Stimulated activated CD4-positive, alpha-beta T cell treated with anti-CD3 and anti-CD28 coated beads, Interleukin-15, amount 100 ng/mL, for 24 hours (primary cell): ENCODE measurements at places on chromosomes 6 and 20.

- no peak for DNase-seq
These were observed 196.1 kb downstream of the LY86 start for GRCh38 chr6:6784514-6785162.

DNA sequence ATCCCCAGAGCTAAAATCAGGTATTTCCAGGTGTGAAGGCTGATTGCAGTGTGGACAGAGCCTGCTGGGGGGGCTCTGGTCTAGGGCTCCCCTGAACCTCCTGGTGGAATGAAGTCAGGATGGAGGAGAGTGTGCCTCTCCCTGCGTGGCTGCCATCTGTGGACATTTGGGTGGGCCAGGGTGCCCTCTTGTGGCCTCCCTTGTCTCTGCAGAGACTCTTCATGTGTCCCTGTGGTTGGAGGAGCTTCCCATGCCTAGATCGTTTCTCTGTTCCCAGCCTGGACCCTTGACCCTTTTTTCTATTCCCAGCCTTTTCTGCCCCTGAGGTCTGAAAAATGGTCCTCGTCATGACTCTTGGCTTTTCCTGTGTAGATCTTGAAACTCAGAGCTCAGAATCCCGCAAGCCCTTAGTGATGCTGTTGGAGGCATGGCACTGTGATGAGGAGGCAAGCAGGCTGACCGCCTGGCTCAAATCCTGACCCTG is 9.9 kb upstream of the PSMF1 start:
- peak; percentile 68 for DNase-seq

- peak; percentile 75 for DNase-seq
These were observed 34.2 kb downstream of the DTNBP1 start for GRCh38 chr6:15628499-15629131.

DNA sequence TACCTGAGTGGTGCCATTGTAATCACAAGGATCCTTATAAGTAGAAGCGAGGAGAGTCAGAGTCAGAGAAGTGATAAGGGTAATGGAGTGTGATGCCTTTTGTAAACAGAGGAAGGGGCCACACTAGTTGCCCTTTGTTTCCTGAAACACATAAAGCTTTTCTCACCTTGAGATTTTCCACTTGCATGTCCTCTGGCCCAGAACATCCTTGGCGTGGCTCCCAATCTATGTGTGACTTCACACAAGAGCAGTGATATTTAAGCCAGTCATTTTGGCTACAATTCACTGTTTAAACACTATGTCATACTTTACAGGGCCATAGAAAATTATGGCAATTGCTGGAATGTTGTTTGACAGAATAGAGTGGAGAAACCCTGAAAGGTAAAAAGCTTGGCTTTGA is 121.2 kb upstream of the BTN3A2 start:
- DNase-seq, result no peak

GRCh38 chr20:33791959-33792597 is 19.1 kb upstream of the CHMP4B start:
- peak; percentile 59 for DNase-seq

DNA sequence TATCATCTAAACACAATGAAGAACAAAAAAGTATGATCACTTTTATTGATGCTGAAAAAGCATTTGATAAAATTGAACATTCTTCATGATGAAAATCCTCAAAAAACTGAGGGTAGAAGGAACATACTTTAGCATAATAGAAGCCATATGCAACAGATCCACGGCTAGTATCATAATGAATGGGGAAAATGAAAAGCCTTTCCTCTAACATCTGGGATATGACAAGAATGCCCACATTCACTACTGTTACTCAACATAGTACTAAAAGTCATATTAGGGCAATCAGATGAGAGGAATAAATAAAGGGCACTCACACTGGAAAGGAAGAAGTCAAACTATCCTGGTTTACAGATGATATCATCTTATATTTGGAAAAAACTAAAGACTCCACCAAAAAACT is 256.6 kb downstream of the RFPL4B start:
- DNase-seq, result no peak

GRCh38 chr6:33445119-33445603 is 9.2 kb upstream of the ZBTB9 start:
- no peak for DNase-seq

DNA sequence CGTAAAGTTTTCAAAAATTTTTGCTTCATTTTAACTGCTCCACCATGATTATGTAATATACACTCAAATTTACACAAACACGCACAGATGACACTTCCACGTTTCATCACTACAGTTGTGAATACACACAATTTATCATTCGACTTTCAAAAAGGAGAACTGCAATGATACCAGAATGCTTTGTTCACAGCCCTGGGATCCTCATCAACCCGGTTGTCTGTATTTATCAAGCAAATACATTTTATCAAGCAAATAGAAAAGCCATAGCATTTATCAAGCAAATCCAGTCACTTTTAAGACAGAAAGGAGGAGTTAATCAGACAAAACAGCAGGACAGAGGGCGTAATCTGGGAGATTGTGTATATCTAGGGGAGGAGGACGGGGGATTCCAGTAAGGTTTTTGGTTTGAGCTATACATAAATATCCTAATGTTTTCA is 20.3 kb upstream of the ABT1 start:
- no peak for DNase-seq

DNA sequence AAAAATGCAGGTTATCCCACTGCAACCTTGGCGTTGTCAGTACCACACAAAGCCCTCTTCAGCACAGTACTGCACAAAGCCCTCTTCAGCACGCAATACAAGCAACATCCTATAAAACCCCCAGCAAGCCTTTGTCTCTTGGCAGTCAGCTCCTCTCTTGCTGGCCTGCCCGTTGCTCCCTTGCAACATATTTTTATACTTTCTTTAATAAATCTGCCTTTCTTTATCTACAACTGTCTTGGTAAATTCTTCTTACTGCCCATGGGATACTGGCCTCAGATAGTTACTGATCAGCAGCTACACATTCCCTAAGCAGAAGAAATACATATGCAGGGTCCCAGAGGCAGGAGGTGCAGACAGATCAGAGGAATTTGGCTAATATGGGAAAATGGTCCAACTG is 70.5 kb upstream of the MAP3K4 start:
- DNase-seq, result no peak

- no peak for DNase-seq
These were observed 51.5 kb upstream of the TMEM200A start for GRCh38 chr6:130314271-130314670.

GRCh38 chr6:149657441-149657840 is 8.9 kb upstream of the KATNA1 start:
- no peak for DNase-seq

GRCh38 chr6:119119989-119120388 is 41.5 kb upstream of the FAM184A start:
- no peak for DNase-seq
